ENCODE measurements at places on chromosomes 3 and 15.

DNA sequence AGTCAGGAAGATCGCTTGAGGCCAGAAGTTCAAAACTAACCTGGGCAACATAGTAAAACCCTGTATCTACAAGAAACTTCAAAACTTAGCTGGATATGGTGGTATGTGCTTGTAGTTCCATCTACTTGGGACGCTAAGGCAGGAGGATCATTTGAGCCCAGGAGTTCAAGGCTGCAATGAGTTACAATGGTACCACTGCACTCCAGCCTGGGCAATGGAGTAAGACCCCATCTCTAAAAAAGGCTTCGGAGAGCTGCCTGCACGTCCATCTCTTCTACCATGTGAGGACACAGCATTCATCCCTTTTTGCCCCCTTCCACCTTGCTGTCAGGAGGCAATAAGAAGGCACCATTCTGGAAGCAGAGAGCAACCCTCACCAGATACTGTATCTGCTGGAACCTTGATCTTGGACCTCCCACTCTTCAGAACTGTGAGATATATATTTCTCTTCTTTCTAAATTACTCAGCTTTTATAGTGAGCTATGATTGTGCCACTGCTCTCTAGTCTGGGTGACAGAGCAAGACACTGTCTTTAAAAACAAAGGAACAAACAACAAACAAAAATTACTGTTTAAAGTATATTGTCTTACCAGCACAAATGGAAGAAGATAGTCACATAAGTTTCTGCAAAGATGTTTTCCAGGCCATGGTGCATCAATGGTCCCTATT, 4.2 kb upstream of the BTLA start:
- no peak for ATAC-seq

DNA sequence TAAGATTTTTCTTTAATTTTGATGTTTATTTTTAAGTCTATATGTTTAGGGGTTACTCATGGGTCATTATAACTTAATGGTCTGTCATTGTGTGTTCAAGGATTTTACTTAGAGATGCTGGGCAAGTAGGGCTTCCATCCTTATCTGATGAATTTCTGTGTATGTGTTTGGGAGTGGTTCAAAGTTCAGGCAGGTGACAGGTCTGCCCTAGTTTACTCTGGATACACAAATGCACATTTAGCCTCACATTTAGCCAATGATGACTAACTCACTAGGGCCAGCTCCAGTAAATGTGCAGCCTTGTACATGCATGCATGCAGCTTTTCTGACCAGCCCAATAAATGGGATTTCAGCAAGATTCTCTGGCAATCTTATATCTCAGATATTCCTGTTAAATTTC, 554.1 kb downstream of the SI start:
- ATAC-seq: no peak

DNA sequence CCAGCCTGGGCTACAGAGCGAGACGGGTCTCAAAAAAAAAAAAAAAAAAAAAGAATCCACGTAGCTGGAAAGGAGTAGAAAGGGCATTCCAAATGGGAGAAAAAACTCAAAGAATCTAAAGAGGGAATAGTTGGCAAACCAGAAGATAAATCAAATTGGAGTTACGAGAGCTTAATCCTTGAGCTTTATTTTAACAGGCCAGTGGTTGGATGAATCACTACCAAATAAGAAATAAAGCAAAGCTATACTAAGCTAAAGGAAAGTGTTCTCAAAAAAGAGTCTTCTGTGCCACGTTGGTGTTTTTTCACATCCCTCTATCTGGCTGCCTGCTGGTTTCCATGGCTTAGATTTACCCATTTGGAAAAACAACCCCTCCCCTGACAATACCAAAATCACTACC, 14.0 kb downstream of the VGLL4 start:
- peak; percentile 41 for ATAC-seq

DNA sequence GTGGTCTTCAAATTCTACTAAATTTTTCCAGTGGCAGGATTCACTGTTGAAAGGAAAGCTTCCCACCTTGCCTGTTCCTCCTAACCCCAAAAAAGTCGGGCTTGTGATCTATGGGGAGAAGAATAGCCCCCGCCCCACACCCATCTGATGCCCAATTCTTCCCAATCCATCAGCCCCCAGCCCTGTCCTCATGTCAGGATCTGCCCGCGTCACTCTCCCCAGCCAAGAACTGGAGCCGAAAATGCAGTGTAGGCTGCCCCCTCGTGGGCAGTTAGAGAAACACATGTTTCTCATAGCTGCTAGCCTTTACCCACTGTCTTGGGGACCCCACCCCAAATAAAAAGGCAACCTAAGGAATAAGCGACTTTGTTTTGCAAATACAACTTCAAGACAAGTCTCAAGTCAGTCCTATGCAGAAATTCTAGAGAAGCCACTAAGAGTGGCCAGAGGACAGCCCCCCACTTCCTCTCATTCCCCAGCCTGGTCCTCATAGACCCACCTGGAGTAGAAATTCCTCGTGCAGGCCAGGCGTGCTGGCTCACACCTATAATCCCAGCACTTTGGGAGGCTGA, 13.0 kb upstream of the CSK start:
- ATAC-seq: no peak

GRCh38 chr3:56303487-56303886, 164.8 kb downstream of the ERC2 start:
- no peak for ATAC-seq

DNA sequence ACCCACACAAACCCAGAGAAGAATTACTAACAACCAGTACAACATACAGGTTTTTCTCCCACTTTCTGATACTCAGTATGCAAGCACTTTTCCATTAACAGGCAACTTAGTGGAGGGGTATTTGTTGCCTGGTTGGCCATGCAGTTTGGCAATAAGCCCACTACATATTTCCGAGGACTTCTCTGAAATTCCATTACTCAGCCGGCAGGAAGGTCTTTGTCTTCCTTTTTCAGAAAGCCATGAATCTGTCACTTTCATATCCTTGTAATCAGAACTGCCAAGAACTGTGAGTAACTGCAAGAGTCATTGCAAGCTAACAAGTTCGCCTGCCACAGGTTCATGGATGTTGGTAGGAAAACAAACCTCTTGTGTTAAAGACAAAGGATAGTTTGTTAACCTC, 422.3 kb upstream of the ROBO1 start:
- ATAC-seq: no peak

DNA sequence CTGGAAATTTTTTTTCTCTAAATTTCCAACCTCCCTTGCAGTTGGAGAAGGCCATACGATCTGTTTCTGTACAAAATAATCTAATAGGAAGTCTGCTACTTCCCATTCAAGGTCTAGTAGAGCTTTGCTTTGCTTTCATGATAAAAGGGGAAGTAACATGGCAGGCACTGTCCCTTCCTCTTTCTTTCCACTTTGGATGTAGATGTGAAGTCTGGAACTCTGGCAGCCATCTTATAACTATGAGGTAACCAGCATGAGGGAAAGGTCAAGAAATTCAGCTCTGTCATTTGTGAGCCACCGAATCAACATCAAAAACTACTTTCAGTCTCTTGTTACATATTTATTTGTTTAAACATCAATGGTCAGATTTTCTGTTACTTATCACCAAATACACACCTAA, 156.3 kb downstream of the MTHFS start:
- no peak for ATAC-seq

- no peak for ATAC-seq
These were observed 379.5 kb upstream of the DPH6 start for GRCh38 chr15:35925275-35926006.

DNA sequence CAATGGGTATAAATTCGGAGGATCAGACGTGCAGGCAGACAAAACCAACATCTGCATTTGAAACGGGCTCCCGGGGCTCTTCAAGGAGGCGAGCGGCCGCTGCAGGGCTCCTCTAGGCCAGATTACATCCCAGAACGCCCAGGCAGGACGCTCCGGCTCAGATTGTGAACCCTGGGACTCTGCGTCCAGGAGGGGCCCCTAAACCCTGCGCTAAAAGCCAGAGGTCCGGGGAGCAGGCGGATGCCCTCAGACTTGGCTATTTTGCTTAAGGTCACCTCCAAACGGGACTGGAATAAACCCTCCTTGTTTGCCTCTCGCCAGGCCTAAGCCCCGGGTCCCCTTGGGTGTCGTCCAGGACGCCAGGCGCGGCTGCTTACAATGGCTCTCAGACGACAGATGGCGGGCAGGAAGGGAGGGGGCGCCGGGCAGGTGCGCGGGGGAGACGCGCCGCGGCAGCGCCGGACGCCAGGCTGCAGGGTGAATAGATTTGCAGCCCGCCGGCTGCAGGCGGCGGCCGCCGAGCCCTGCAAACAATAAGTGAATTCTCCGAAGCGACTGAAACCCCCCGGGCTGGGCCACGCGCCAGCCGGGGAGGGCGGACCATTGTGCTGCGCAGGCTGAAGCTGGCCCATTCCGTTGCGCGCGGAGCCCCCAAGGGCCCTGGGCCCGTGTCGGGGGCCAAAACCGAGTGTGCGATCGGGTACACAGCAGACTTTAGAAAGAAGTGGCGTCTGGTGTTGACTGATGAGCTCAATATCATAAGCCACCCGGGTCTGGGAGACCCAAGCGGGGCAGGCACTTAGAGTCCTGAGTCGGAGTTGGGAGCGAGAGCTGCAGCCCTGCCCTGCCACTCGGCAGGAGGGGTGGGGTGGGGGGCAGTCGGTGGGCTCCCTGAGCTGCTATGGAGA, 32.3 kb upstream of the AMOTL2 start:
- ATAC-seq: peak; percentile 40

DNA sequence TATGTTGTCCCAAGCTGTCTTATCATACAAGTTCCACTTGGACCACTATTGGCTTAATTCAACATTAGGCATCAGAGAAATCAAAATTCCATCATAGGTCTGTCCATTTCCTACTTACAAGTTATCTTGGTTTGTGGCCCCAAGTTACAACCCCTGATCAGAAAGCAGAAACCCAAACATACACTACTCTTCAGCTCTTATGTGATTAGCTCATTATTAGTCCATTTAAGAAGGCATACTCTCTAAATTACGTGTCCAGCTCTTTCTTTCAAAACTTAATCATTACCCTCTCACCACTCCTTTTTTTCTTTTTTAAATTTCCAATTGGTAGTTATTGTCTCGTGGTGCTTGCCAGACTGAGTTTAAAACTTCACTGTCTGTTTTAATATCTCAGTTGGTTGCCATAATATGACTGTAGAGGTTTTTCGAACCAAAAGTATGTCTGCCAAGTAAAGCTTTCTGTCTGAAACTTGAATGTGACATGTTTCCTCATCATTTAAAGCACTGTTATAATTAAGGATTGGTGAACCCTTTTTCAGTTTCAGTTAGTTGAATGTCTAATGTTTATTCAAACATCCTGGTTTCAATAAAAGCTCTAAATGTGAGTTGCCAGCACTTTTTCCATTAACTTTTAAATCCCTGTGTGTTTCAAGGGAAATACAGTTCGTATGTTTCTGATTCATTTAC, 150.3 kb downstream of the SAMMSON start:
- no peak for ATAC-seq

- ATAC-seq: no peak
These were observed 37.8 kb downstream of the CCNL1 start for GRCh38 chr3:157122116-157122515.

GRCh38 chr15:79513940-79514339, 81.8 kb downstream of the MINAR1 start:
- no peak for ATAC-seq

- no peak for ATAC-seq
These were observed 48.9 kb downstream of the GRK7 start for GRCh38 chr3:141812084-141812483.

GRCh38 chr15:98978153-98978552, 29.4 kb downstream of the PGPEP1L start:
- no peak for ATAC-seq

DNA sequence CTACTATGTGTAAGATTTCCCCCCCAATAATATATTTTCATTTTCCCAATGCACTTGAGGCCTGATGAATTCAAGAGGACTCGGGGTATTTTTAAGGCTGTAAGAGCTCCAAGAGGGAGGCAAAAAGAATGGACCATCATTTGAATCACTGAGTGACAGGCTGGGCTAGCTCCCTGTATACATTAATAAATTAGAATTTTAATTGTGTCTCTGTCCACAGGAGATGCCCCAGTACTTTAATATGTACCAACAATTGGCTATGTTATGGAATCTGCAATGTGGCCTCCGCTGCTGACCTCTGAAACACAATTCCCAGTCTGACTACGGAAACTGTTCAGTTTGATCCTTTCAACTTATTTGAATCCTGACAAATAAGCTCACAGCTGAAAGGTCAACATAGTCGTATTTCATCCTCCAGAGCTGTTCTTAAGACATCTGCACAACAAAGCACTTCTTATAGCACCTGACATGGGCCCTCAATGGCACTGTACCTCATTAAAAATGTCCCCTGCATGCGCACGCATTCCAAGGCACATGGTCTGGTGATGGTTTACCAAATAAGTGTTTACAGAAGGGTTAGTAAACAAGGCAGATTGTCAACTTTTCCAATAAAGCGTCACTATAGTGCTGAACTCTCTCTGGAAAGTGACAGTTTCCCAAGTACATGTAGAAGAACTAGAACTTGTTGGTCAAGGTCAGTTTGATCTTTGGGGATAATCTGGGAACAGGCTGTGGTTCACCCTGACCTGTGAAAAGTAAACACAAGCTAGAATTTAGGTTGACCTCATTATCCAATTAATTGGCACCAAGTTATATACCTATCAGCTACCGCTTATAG, 472.9 kb downstream of the FOXP1 start:
- ATAC-seq: no peak

GRCh38 chr3:66428733-66429132, 72.1 kb downstream of the LRIG1 start:
- ATAC-seq: peak; percentile 82

DNA sequence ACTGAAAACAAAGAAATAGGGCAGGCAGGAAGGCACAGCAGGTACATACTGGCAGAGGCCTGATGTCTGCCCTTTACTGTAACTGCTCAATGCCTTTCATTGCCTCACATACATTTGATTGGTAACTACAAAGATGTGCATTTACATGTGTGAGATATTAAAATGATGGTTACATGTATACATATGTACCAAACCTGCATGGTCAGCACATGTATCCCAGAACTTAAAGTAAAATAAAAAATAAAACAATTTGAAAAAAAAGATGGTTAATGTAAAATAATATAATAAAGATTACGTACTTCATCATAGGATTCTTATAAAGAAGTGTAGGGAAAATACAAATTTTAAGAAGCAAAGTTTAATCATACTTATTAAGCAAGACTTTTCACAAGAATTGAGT, 15.1 kb downstream of the SSR3 start:
- no peak for ATAC-seq

DNA sequence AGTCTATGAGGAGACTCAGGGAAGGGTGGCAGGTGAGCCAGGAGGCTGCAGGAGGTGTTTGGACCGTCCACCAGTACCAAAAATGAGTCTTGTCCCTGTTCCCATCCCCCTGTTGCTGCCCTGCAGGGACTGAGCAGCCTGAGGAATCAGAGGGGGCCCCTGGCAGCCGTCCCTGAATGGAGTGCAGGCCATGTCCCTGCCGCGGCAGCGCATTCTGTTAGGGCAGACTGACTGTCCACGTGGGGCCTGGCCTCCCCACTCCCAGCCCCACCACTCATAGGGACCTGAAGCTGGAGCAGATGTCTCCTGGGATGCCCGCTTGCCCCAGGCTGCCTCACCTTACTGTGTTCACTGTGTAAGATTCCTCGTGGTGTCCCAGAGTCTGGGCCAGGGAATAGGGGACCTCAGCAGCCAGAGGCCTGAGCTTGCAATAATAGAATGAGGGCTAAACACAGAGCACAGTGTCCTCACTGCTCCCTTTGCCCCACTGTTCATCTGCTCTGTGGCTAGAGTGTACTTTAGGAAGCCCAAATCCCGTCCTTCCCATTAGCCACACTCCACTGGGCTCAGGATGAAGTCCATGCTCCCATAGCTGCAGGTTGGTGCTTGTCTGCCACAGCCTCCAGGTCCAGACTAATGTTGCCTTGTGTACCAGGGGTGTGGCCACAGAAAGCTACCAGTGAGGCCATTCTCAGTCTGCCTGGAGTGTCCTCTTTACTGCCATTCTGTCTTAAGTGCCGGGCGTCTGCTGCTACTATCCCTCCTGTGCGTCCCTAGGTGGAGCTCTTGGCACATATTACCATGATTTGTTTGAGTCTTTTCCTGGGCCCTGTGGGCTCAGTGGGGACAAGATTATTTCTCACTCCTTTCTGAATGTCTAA, 63.2 kb downstream of the HCN4 start:
- ATAC-seq: no peak
